ENCODE measurements at places on chromosomes 3 and 15. TPM values are rescaled to one million over a fixed set of nuclear protein-coding genes. Genes with fewer than 3 reads are reported as not detected.
A peak's percentile ranks its signal among the peaks of the same experiment; 100 is the strongest.

The C3orf80 gene
- total RNA-seq: 2.2 TPM

The SLC2A2 gene
- total RNA-seq: not detected

The SPTBN5 gene
- 0.36 TPM for total RNA-seq

The SMCO1 gene
- not detected for total RNA-seq

The NOX5 gene
- total RNA-seq: 0.36 TPM

The CEP63 gene
- total RNA-seq: 42.4 TPM

The RCN2 gene
- 54.8 TPM for total RNA-seq

The PIERCE2 gene
- total RNA-seq: 5.3 TPM

The ISL2 gene
- total RNA-seq: 0.29 TPM

The SHC4 gene
- total RNA-seq: 1.5 TPM

The SCG3 gene
- not detected for total RNA-seq

The NPAP1 gene
- not detected for total RNA-seq

The TBL1XR1 gene
- total RNA-seq: 297 TPM

The DPPA2 gene
- total RNA-seq: not detected

The DUOX2 gene
- under 0.01 TPM for total RNA-seq

DNA sequence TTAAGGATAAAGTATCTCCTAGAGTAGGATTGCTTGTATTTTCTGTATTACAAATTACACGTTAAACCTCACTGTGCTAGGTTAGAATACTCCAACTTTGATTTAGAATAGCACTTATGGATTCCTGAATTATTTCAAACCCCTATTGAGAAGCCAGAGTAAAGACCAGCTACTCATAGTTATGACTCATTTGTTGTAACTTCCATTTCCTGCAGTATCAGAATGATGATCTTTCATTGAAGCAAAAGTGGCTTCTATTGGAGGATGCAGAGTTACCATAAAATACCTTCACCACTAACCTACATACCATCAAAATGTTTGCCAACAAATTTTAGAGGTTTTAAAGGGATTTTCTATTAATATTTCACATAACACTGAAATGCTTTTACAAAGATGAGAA is 1322.7 kb upstream of the ALCAM start:
- no peak for DNase-seq
- no peak overlapping the region for H3K27ac ChIP-seq
- H3K4me3 ChIP-seq: no peak overlapping the region
- no peaks in the 10 kb centered on the region for H3K27me3 ChIP-seq
- no peaks in the 10 kb centered on the region for H3K36me3 ChIP-seq

DNA sequence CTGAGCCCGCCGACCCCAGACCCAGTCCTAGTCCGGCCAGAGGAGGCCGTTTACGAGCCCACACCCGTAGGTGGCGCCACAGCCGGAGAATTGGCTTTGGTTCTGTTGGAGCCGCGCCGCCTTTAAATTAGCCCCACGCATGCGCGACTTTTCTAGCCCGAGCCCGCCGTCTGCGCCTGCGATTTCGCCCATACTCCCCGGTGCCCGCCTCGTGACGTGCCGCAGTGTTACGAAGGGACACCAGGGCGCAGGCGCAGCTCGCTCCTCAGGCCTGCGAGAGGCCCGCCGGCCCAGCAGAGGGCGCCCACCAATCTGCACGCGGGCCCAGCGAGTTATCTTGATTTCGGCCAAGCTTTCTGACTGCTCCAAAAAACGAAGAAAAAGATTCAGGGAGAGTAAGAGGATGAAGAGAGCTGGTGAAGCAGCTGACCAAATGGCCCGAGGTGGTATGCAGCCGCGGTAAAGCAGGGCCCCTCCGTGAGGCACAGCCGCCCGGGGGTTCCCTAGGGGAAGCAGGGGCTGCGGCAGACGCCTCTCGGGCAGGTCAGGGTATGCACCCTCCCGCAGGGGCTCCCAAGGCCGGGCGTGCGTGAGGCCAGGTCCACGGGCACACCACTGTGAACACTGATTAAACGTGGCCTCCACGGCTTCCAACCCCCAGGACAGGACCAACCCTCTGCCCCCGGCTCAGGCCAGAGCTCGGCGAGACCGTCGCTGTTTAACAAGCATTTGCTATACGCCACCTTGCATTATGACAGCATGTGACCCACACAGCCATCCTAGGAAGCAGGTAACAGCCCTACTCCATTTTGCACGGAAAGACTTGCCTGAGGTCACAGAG is 32.8 kb downstream of the RPN1 start:
- peak overlapping the region; percentile 80 for H3K4me3 ChIP-seq
- H3K27me3 ChIP-seq: no peaks in the 10 kb centered on the region
- H3K36me3 ChIP-seq: peaks cover 33% of the 10 kb centered on the region
- peak overlapping the region; percentile 66 for H3K27ac ChIP-seq
- peaks cover 26% of the 10 kb centered on the region for H3K4me1 ChIP-seq

DNA sequence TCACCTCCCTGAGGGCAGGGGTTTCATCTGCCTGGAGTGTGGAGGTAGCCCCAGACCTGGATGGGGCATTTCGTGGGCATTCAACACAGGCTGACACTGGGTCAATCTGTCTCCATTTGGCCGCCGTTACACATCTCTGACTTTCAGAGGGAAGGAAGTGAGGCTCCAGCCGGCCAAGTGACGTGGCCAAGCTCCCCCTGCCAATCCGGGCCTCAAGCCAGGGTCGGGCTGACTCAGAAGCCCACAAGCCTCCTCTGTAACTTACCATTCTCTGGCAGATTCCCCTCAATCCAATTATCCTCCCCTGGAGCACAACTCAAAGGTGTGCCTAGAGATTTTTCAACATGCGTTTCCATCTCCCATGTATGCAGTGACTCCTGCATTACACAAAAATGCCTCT is 227.6 kb downstream of the KLF13 start:
- no peak overlapping the region for H3K27ac ChIP-seq
- H3K36me3 ChIP-seq: no peaks in the 10 kb centered on the region
- no peaks in the 10 kb centered on the region for H3K27me3 ChIP-seq
- DNase-seq: peak; percentile 94

- H3K27ac ChIP-seq: no peak overlapping the region
- H3K4me3 ChIP-seq: no peak overlapping the region
- no peaks in the 10 kb centered on the region for H3K36me3 ChIP-seq
- no peak for DNase-seq
Measured at GRCh38 chr15:65042776-65043327, 2.3 kb upstream of the SLC51B start.

- no peak overlapping the region for H3K4me3 ChIP-seq
- H3K36me3 ChIP-seq: no peaks in the 10 kb centered on the region
- H3K27me3 ChIP-seq: no peaks in the 10 kb centered on the region
- DNase-seq: peak; percentile 95
- peaks cover 54% of the 10 kb centered on the region for H3K4me1 ChIP-seq
- H3K27ac ChIP-seq: no peak overlapping the region
Measured at GRCh38 chr3:129608087-129608935, 1.8 kb upstream of the PLXND1 start.

- peaks cover 21% of the 10 kb centered on the region for H3K4me1 ChIP-seq
- H3K4me3 ChIP-seq: peak overlapping the region; percentile 97
- H3K27ac ChIP-seq: peak overlapping the region; percentile 88
- peaks cover 6% of the 10 kb centered on the region for H3K36me3 ChIP-seq
- DNase-seq: peak; percentile 61
Measured at GRCh38 chr15:101296418-101297405, 1.7 kb upstream of the SNRPA1 start.

GRCh38 chr3:150771600-150771999 is 8.6 kb upstream of the SIAH2 start:
- peaks cover 13% of the 10 kb centered on the region for H3K4me1 ChIP-seq
- no peaks in the 10 kb centered on the region for H3K27me3 ChIP-seq
- H3K27ac ChIP-seq: no peak overlapping the region
- no peak overlapping the region for H3K4me3 ChIP-seq

GRCh38 chr15:85389772-85390171 is 9.4 kb downstream of the AKAP13 start:
- no peaks in the 10 kb centered on the region for H3K27me3 ChIP-seq
- H3K4me3 ChIP-seq: no peak overlapping the region
- peaks cover 4% of the 10 kb centered on the region for H3K4me1 ChIP-seq
- no peak overlapping the region for H3K27ac ChIP-seq

DNA sequence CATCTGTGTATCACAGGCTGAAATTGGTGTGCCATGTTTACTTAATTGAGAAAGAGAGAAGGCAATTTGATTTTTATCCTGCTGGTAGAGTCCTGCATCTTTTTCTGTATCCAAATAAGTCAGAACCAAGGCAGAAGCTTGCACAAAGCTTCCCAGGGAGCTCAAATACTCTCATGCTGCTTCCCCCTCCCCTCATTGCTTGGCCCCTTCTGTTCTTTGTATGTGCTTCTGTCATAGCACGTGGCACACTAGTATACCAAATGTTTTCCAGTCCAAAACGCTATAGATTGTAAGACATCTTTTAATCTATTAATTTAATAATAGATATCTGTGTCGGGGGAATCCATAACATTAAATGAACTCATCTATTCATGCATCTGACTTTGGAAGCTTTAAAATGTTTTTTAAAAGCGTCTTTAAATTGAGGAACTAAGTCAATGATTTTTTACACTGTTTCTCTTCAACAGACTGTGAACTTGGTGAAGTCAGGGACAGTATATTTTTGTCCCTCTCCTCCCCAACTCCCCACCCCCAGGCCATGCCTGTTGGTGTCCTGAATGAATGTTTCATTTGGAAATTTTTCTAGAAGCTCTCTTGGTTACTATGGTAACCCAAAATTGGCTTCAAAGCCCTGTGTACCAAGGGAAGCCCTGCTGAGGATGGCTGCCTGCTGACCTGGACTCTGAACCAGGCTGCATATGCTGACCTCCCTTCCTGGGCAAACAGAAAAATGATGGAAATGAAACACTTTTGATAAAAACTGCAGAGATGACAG is 26.2 kb upstream of the SLC35G2 start:
- H3K4me3 ChIP-seq: no peak overlapping the region
- no peak for DNase-seq
- H3K36me3 ChIP-seq: no peaks in the 10 kb centered on the region
- no peaks in the 10 kb centered on the region for H3K27me3 ChIP-seq
- H3K27ac ChIP-seq: no peak overlapping the region

- DNase-seq: peak; percentile 43
- no peak overlapping the region for H3K4me3 ChIP-seq
- H3K36me3 ChIP-seq: no peaks in the 10 kb centered on the region
Measured at GRCh38 chr3:133424937-133425869, 25.3 kb downstream of the BFSP2 start.

GRCh38 chr3:190492966-190493365 is 20.9 kb upstream of the IL1RAP start:
- no peaks in the 10 kb centered on the region for H3K36me3 ChIP-seq
- H3K27me3 ChIP-seq: no peaks in the 10 kb centered on the region
- DNase-seq: no peak
- H3K27ac ChIP-seq: no peak overlapping the region
- H3K4me1 ChIP-seq: peaks cover 20% of the 10 kb centered on the region

DNA sequence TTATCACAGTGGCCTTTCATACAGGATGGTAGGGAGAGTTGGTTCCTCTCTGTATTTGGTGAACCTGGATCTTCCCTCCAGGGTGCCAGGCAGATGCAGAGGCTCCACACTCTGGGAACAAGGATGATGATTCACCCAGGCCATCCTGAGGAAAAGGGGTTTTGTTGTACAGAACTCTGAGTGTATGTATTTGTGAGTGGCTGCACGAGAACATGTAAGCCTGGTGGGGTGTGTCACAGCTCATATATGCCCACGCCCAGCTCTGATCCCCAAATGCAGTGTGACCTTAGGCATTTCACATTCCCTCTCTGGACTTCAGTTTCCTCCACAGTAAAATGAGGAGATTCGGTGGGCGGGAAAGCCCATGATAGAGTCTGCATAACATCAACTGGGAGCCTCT is 11.6 kb upstream of the CILP start:
- no peak overlapping the region for H3K27ac ChIP-seq
- DNase-seq: peak; percentile 35
- peaks cover 2% of the 10 kb centered on the region for H3K27me3 ChIP-seq
- no peak overlapping the region for H3K4me3 ChIP-seq
- no peaks in the 10 kb centered on the region for H3K4me1 ChIP-seq
- no peaks in the 10 kb centered on the region for H3K36me3 ChIP-seq

GRCh38 chr3:116139641-116140040 is 305.6 kb downstream of the LSAMP start:
- H3K27ac ChIP-seq: no peak overlapping the region
- no peak for DNase-seq
- H3K4me1 ChIP-seq: peaks cover 3% of the 10 kb centered on the region
- no peak overlapping the region for H3K4me3 ChIP-seq
- H3K36me3 ChIP-seq: no peaks in the 10 kb centered on the region

DNA sequence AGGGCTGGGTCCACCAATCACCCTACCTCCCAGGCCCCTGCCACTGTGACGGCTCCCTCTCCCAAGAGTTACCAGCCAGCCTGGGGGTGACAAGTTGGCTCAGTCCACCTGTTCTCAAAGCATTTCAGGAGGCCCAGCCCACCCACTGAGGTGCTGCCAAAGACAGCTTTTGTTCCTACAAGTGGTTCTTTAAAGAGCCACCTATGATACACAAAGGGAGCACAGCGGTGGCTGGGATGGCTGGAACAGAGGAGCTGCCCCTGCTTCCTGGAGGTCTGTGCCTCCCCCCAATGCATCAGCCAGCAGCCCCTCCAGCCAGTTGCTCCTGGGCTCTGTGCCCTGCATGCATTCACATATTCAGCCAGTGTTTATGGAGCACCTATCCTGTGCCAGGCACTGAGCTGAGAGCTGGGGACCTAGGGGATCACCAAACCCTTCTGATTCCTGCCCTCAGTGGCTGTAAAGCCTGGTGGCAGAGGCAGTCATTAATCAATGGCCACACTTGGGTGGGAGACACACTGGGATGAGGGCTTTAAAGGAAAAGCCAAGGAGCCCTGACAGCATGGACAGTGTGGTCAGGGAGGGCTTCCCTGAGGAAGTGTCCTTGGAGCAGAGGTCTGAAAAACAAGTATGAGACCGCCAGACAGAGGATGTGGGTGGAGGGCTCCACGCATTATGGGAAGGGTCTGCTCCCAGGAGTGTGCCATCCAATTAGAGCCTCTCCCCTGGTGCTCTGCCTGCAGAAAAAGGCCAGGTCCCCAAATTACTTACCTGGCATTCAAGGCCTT is 107.1 kb upstream of the LINGO1 start:
- no peak overlapping the region for H3K27ac ChIP-seq
- H3K4me3 ChIP-seq: no peak overlapping the region
- H3K36me3 ChIP-seq: no peaks in the 10 kb centered on the region
- no peaks in the 10 kb centered on the region for H3K4me1 ChIP-seq

DNA sequence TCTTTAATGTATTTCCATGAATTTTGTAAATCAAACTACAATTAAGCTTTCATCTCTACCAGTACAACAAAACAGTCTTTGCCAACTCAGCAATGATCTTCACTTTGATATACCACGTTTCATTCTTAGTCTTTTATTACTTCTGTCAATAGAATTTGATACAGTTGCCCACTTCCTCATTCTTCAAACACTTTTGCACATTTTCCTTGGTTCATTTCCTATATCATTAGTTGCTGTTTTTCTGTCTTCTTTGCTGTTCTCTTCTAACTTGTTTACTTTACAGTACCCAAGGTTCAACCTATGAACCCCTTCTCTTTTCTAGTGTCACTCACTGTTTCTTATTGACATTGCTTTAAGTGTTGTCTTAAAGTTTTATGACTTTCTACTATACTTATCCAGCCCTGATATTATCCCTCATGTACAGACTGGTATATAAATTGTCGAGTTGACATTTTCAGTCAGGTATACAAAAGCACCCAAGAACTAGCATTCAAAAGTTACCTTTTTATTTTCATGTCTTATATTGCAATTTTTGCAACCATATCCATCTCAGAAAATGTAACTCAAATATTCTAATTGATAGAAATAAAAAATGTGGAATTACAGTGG is 903.1 kb downstream of the NSUN3 start:
- no peaks in the 10 kb centered on the region for H3K27me3 ChIP-seq
- H3K36me3 ChIP-seq: no peaks in the 10 kb centered on the region
- H3K4me3 ChIP-seq: no peak overlapping the region
- DNase-seq: no peak
- no peaks in the 10 kb centered on the region for H3K4me1 ChIP-seq

GRCh38 chr15:99744142-99744541 is 10.9 kb upstream of the LYSMD4 start:
- no peaks in the 10 kb centered on the region for H3K27me3 ChIP-seq
- no peak overlapping the region for H3K4me3 ChIP-seq
- no peaks in the 10 kb centered on the region for H3K4me1 ChIP-seq
- no peak overlapping the region for H3K27ac ChIP-seq

Measured in osteoblast (primary cell).